Mesothelial cell of epicardium (in vitro differentiated cells): ENCODE measurements at places on chromosomes 12 and 14. TPM values are rescaled to one million over a fixed set of nuclear protein-coding genes. Genes with fewer than 3 reads are reported as not detected.

FLVCR2 gene
- total RNA-seq, result 1.8 to 3.0 TPM (median 2.1 TPM) in 3 replicates

CCDC197 gene
- not detected in 3 replicates for total RNA-seq

DNA sequence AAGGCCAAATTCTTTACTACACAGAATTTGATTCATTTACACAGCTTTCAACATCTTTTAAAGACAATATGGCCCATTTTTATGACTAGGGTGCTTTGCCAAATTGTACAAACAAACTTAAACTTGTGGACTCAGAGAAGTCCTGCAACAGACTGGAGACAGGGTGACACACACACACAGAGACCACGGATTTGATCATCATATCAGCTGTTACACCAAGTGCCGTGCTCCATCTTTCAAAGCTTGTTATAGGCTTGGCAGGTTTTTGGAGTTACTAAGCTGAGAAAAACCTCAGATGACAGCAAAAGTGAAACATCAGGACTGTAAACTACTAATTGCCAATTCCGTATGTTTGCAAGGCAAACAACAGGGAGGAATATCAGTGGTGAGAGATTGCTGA lies 811.7 kb downstream of the GALC start:
- peaks cover 22% of the 10 kb centered on the region for H3K4me1 ChIP-seq
- no peak overlapping the region for H3K27ac ChIP-seq
- H3K27me3 ChIP-seq, result no peaks in the 10 kb centered on the region
- H3K36me3 ChIP-seq, result no peaks in the 10 kb centered on the region

GRCh38 chr14:89466484-89466883 lies 49.5 kb upstream of the FOXN3 start:
- no peaks in the 10 kb centered on the region for H3K27me3 ChIP-seq
- DNase-seq, result no peak
- no peak overlapping the region for H3K27ac ChIP-seq
- peaks cover 3% of the 10 kb centered on the region for H3K4me1 ChIP-seq

- peaks cover 27% of the 10 kb centered on the region for H3K4me1 ChIP-seq
- no peak for DNase-seq
- H3K27me3 ChIP-seq, result peaks cover 6% of the 10 kb centered on the region
Measured at GRCh38 chr14:34258318-34258717, 203.7 kb downstream of the SPTSSA start.
